ENCODE measurements at places on chromosomes 13 and 19.

GRCh38 chr13:50910485-50910805, 854 bp downstream of the RNASEH2B start:
- DNase-seq: no peak

DNA sequence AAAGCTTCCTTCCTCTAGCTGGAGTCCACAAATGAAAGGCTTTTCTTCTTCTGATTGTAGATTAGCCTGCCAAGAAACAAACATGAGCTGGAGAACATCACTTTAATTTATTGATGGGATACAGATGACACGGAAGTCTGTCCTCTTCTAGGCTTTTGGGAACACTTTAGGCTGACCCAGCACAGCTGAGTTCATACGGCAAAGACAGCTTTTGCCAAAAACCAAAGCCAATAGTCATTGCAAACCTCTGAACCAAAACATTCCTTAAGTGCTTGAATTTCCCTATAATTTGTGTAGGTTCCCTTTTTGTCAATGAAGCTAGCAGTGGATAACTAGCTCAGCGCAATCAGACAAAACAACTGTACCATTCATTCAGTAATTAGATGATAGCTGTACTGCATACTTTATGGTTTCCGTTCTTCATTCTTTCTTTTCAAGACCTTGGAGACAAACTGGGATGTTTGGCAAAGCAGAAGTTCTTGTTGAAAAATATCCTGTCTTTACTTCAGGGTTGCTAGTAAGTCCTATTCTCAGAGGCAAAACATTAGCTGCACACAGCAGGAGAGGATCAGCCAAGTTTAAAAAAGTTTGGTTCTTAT, 95.7 kb upstream of the SPRY2 start:
- DNase-seq: no peak

GRCh38 chr19:3359919-3360420, 6.4 kb upstream of the NFIC start:
- DNase-seq: no peak

DNA sequence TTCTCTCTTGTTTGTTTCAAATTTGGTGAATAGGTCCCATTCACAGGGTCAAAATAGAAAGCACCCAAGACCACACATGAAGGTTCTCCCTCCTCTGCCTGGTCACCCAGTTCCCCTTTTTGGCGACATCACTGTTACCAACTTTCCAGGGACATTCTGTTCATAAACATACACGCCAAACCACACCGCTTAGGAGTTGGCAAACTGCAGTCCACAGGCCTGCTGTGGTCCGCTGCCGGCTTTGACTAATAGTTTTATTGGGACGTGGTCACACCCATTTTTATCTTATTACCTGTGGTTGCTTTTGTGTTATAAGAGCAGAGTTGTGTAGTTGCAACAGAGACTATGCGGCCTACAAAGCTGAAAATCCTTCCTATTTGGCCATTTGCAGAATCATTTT, 24.2 kb downstream of the UHRF1 start:
- no peak for DNase-seq

DNA sequence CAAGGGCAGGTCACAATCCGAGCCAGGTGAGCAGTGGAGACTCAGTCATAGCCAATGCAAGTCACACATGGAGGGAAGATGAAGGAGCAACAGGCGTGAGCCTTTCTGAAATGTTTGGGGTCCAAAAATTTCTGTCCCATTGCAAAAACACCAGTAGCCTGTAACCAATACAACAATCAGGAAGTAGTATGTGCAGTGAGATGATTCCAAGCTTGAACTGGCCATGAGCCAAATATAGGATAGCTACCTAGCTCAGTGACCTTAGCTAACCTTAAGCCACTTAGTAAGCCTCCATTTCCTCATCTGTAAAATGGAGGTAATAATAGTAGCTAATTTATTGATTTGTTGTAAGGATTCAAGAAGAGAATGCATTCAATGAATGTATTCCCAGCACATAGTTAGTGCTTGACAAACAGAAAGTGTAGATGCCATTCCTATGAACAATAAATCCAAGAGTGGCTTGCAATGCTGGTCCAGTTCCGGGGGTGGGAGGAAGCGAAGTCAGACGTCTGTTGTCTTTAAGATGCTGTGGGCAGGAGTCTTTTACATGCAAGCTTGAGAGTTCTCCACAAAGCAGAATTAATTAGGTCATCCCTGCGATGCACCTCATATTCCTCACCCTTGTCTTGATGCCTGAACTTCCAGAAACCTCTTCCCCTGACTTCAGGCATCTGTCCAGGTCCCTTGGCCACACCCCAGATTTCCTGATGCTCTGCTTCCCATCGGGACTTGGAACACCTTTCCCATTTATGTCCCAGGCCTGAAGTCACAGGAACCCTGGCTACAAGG, 195.7 kb upstream of the UBL3 start:
- no peak for DNase-seq

DNA sequence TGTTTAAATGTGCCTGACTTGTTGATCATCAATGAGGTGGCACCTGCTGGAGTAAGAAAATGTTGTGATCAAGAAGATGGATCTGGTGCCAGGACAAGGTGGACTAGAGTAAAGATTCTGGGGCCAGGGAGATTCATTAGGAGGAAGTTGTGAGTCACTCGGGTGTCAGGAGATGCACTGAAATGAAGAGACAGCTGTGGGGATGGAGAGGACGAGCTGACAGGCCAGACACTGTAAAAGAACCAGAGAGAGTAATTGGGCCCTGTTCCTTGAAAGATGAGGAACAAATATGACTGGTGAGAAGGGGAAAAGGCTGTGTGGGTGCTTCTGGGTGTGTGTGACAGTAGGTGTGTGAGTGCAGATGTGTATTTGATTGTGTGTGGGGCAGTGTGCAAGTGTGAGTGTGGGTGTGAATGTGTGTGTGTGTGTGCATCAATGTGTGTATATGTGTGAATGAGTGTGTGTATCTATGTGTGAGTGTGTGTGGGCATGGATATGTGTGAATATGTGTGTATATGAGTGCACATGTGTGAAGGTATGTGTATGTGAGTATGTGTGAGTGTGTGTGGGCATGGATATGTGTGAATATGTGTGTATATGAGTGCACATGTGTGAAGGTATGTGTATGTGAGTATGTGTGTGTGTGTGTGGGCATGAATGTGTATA, 260.5 kb downstream of the RFC3 start:
- DNase-seq: no peak

DNA sequence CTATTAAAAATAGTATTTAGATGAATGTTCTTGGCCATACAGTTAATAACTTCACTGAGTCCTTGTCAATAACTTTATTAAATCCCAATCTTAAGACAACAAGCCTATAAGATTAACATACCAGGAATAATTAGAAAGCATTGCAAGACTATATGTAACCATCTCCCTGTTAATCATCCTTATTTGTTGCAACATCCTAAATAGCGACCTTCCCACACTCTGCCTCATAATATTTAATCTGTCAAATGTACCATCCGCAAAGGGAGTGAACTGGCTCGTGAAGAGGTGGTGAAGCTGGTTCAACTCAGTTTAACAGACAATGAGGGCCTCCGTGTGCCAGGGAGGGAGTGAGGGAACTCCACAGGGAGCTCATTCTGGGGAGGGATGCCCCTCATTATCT, 33.9 kb downstream of the KL start:
- no peak for DNase-seq

DNA sequence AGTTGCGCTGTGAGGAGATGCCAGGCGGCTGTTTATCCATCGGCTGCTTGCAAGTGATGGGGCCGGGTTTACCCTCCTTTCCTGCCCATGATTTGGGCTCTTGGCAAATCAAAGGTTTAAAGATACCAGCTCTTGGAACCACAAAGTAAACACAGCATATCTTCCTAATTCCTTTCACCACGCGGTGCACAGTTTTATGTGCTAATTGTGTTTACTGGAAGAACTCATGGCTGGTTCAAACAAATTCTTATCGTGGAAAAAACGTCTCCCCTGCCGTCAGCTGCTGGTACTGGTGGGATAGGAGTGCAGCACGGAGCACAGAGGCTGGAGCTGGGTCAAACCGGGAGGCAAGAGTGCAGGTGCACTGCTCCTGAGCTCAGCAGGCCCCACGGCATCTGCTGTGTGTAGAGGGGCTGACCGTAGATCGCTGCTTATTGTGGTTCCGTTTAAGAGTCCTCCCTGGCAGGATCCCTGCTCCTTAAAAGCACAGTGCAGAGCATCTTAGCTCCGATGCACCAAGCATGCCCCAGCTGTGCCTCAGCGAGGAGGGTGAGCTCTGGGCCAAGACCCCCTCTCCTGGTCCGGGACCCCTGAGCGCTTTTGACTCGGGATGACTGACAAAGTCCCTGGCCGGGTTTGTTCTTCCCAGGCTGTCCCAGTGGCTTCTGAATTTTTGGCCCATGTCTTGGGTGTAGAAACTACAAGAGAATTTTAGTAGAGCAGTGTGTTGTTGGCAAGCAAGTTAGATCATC, 51.3 kb upstream of the GAS6 start:
- DNase-seq: no peak

DNA sequence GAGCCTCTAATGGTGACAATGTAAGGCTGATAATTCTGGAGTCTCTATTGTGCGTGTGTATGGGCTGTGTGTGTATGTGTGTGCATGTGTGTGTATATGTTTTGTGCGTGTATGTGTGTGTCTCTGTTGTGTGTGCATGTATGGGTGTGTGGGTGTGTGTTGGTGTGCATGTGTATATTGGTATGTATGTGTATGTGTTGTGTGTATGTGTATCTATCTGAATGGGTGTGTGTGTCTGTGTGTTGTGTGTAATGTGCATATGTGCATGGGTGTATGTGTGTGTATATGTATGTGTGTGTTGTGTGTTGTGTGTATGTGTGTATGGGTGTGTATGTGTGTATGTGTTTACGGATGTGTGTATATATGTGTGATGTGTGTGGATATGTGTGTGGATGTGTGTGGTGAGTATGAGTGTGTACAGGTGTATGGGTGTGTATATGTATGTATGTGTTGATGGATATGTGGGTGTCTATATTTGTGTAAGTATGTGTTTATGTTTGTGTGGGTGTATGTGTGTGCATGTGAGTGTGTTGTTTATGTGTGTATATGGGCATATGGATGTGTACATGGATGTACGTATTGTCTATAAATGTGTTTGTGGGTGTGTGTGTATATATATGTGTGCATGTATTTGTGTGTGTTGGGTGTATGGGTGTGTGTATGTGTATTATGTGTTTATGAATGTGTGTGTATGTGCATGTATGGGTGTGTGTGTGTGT, 366.7 kb downstream of the UQCRFS1 start:
- no peak for DNase-seq

GRCh38 chr19:44611812-44612295, 1.5 kb upstream of the IGSF23 start:
- no peak for DNase-seq

GRCh38 chr19:1053176-1054101, 13.5 kb upstream of the ARHGAP45 start:
- DNase-seq: no peak

DNA sequence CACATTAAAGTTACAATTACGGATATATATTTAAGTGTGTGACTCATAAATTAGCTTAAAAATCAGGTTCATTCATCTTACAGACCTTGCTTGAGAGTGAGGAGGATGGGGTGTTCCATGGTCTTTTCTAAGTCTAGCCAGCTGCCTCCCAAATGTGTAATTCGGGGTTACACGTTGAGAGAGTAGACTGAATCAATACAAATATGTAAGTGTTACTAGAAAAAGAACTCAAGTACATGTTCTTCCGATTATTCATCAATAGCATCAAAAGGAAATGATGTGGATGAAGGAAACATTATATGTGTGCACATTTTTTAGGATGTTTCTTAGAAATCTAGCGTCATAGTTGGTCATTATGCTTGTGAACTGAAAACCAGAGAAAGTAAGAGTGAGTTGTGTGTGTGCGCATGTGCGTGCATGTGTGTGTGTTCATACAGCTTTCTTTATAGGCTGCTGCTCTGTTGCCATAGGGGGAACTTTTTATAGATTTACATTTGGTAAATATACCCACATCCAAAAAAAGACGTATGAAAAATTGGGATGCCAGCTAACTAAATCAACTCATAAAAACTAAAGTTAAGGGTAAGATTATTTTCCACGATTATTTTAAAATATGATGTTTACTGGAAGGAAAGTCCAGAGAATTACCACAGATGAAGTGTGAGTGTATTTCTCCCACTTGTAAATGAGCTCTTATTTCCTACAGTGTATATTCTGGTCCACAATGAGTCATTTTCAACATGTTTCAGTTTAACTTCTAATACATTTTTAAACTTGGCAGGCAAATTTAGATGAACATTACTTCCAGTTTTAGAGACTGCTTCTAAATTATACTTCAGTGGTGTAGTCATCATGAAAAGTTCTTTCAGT, 82.4 kb downstream of the PIBF1 start:
- no peak for DNase-seq

- no peak for DNase-seq
These were observed 44.8 kb downstream of the CCDC70 start for GRCh38 chr13:51906581-51906980.

DNA sequence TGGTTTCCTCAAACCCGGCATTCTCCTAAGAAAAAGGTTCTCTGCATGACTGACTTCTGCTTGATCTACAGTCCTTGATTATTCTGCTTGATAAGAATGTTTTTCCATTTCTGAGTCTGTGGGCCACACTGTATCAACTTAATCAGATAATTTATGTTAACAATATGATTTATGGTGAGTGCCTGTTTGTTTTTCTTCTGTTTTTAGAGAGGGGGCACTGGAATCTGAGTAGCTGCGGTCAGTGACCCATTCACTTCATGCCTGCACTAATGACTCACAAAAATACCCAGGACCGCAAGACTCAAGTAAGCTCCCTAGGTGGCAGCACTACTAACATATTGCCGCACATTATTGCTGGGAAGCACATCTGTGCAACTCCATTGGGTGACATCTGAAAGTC, 542.3 kb upstream of the ATXN8OS start:
- no peak for DNase-seq

- no peak for DNase-seq
These were observed 41.2 kb upstream of the TRPC4 start for GRCh38 chr13:37910790-37911189.

- no peak for DNase-seq
These were observed 29.0 kb downstream of the RANBP3 start for GRCh38 chr19:5948752-5949564.

DNA sequence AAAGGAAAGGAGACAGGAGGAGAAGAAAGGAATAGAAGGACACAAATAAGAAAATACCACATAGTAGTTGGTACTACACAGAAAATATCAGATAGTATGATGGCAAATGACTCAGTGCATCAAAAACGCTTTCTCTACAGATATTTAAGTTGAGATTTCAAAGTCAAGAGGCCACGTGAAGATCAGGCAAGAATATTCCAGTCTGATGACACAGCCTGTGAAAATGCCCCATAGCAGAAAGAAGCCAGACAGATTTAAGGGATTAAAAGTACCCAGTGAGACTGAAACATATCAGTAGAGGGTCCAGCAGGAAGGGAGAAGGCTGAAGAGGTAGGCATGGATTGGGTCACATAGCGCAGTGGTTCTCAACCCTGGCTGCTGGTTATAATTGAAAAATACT, 113.7 kb downstream of the VWA8 start:
- DNase-seq: no peak
